CD4-positive, alpha-beta T cell treated with Interleukin-21 for 1 hour (primary cell): ENCODE measurements at places on chromosomes 3 and 15.

DNA sequence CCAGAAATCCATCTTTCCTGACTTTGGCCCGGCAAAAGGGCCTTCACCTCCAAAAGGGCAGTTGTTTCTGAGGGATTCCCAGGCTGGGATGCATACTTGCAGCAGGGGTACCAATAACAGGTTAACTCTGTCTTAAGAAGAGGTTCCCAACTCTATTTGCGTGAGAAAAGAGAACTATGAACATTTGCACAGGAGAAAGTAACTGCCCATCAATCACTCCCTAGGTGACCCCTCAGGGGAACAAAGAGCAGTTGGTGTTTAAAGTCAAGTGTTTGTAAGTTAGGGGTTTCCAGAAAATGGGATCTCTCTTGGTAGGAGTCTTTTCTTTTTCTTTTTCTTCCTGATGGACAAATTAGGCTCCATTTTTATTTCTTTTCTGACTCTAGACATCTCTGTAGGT is 97.3 kb downstream of the EPHB1 start:
- no peak for DNase-seq

DNA sequence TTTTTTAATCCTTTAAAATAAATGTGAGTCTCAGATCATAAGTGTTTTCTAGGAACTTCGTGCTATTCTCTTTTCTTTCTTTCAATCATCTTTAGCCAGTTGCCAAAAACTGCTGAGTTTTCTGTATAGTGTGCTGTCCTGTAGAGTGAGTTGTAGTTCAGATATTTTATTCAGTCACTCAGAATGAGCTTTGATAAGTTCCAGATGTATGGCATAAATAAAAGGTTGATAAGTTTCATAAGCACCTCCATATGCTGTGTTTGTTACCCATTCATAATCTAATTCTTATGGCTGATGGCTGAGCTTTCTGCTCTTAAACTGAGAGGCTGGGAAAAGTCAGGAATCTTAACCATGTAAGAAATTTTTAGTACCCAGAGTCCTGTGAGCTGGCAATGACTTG is 59.3 kb upstream of the COL6A6 start:
- no peak for DNase-seq

- peak; percentile 82 for DNase-seq
Observed at GRCh38 chr3:48507256-48508061, 3.5 kb upstream of the SHISA5 start.

DNA sequence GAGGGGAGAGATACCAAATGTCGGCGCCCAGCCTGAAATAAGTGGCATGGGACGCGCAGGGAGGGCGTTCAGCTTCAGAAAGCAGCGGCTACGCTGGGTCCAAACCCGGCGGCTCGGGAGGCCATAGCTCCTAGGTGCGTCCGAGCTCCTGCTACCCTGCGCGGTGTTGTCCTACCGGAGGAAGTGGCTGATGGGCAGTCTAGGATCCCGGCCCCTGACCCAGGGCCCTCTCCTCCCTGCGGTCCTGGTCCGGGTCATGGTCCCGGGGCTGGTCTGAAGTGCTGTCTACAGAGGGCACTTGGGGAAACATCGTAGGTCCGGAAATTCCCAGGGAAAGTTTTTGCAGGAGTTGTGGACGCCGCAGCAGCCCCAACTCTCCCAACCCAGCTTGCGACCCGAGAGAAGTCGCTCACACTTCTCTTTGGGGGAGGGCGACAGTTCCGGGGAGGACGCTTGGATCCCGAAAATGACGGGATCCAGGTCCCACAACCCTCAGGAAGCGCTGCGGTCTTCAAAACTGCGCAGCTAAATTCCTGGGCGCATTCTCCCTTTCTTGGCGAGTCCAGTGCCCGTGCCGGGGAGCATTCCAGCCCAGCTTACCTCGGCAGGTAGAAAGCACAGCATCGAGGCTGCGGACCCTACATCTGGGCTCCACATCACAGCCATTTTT is 9.1 kb upstream of the FOXB1 start:
- peak; percentile 7 for DNase-seq

DNA sequence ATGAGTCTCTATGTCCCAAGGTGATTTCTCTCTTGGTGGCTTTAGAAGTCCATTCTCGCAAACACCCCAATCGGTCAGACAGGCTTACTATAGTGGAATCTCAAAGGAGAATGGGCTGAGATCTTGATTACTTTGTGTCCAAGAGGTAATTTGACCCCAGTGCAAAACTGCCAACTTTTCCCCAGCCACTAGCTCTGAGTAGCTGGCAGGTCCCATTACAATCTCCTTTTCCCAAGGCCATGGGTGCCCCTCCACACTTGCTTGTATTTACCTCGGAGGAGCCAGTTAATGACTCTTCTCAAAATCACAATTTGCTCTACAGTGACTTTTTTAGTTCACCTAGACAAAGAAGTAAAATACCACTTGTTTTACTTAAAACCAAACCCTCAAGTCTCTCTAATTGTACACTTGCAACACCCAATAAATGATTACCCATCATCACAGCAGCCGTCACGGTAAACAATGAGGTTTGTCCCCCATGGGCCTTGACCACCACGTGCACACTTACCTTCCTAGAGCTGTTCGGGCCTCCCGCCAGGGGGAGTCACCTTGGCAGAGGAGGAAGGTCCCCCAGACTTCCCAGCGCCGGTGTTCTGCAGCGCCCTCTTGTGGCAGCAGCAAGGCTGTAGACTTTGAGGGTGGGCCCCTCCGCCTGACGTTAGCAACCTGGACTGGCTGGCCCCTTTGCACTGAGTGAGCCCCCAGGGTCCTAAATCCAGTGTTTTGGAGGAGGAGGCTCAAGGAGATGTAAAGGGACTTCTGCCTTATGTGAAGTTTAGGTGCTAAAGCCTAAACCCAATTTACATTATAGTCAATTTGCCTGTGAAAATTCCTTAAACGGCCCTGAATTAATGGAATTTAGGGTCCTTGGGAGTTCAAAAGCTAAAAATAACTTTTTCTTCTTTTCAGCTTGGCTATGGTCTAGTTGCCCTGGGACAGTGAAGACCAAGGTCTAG is 18.7 kb upstream of the HDAC11 start:
- peak; percentile 81 for DNase-seq

- DNase-seq = no peak
Observed at GRCh38 chr15:63160638-63161037, 3.4 kb upstream of the RPS27L start.

- DNase-seq = no peak
Observed at GRCh38 chr3:190646996-190647395, 133.1 kb downstream of the IL1RAP start.

GRCh38 chr3:160069986-160070385 is 81.4 kb downstream of the IL12A start:
- no peak for DNase-seq

DNA sequence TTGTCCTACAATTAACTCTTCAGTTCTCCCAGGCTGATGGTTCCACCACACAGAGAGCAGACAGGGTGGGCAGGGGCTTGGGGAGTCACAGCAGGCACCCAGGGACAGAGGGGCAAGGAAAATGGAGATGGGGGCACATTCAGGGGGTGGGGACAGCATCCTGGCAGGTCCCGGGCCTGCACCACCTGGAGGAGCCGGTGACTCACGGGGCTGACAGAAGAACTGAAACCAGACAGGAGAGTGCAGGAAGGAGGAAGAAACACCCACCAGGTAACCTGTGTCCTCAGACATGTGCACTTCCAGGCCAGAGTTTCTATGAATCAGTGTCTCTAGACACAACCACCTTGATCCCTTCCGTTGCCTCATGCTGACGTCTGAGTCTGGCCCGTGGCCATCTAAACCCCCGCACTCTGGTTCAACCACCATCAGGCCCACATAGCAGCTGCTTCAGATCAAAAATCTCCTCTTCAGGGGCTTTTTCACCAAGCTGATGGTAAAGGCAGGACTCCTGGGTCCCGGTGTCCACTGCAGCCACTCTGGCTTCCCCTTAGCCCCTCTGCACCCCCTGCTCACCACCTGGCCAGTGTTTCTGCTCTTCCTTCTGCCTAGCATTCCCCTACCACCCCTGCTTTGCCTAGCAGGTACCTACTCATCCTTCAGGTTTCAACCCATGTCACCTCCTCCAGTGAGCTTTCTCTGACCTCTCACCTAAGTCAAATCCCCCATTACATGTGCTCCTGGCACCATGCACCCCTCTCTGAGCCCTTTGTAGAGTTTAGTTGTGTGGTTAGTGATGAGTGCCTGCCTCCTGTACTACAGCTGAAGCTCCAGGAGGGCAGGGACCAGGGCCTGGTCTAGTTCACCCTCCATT is 16.5 kb upstream of the CYP11A1 start:
- DNase-seq = peak; percentile 55

DNA sequence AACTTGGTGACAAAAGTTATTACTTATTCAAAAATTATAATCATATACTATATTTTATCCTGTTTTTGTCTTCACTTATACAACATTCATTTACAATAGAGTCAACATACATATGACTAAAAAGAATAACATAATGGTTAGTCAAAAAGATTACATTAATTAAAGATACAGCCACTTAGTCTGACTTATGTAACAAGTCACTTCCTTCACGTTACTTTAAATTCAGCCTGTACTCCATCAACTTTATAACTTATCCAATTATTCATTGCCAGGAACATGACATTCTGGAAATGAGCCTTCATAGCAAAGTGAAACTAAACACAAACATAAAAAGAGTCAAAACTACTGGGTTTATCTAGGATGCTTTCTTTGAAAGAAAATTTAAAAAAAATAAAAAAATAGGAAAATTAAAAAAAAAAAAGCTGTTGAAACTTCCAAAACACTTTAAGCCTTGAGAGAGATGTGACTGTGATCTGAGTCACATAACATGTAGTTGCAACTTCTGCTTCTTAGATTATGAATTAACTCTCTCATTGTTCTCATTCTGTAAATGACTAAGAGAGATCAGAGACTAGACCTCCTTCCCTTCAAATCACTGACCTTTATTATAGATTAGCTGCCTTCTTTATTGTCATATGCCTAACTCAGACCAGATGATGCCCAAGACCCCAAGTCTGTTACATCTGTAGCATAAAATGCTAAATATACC is 107.8 kb downstream of the MYRIP start:
- DNase-seq = no peak

DNA sequence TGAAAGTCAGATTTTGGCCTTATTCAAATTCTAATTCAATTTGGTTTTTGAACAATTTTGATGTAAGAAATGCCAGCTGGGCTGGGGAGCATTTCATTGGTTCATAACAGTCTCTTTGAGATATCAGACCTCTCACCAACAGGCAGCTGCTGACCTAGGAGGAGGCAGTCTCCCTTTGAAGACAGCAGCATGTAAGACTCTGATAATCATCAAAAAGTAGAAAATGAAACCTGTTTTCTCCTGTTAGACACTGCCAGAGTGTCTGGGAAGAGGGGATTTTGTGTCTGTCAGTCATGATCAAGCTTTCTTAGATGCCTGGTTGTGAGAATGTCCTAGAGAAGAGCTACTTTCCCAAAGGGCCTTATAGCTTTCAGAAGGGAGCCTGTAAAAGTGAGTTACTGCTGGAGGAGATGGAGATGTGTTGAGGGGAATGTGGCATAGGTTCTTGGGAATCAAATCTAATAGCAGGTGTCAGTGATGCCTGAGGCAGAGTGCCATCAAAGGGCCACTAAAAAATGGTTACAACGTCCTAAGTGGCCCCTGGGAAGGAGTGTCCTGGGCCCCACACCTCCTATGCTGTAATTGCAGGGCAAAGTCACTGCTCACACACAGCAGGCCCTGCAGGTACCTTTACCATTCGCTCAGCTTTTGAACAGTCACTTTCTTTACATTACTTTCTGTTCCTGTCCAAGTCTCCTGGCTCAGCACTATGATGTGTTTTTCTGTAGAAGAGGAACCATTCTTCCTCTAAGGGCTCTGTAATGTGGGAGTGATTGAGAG is 43.1 kb downstream of the FSTL1 start:
- no peak for DNase-seq

DNA sequence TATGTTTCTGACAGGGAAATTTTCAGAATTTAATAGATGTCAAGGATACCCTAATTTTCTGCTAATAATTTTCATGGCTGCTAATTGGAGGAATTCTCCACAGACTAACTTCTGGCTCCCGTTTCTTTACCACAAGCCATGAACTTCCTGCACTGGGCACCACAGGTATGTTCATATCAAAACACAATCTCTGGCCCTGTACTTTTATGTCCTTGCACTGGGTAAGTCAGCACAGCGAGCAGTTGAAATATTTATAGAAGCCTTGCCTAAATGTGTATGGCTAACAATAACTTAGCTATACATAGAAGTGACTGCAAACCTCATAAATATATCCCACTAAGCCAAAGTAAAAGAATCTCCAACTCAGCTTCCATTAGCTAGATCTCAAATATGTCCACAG is 246.9 kb downstream of the ZIC1 start:
- no peak for DNase-seq

- no peak for DNase-seq
Observed at GRCh38 chr3:188868803-188869202, 303.0 kb upstream of the TPRG1 start.

GRCh38 chr3:157530637-157531300 is 27.6 kb upstream of the VEPH1 start:
- DNase-seq = no peak
